Activated CD8-positive, alpha-beta memory T cell treated with anti-CD3 and anti-CD28 coated beads, Interleukin-2, amount 10 ng/mL, durations not matched to agents 7 days and 5 days (primary cell): ENCODE measurements at places on chromosomes 7 and 10. TPM values are rescaled to one million over a fixed set of nuclear protein-coding genes. Genes with fewer than 3 reads are reported as not detected.

DNA sequence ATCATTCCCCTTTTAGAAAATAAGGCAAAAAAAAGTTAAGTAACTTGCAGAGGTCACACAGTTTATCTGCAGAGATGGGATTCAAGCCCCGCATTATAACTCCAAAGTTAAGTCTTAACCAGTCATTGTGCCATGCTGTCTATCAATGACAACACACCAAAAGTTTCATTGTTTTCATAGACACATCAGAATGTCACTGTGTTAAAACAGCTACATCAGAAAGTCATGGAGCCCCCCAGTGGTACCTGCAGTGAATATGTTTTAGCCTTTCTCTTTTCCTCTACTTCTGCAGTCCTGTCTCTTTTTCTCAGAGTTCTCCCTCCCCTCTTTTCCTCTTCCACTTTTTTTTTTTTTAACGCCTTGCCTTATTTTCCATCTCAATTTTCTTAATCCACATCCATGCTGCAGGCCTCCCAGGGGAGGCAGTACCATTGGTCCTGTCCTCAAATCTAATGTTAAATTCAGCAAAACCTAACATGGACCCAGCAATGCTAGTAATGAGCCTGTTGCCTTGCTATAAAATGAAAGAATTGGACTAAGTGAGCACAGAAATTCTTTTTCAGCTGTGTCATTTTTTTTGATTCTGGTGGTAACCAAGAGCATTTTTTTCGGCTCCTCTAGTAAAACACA is 3.8 kb upstream of the NRCAM start:
- no peak for DNase-seq

GRCh38 chr10:133466683-133467275 is 13.0 kb downstream of the SCART1 start:
- peak; percentile 31 for DNase-seq

- DNase-seq = no peak
Measured at GRCh38 chr10:132184816-132185593, 1.7 kb upstream of the DPYSL4 start.

GRCh38 chr10:34153663-34154382 is 661.3 kb downstream of the PARD3 start:
- DNase-seq = no peak

DNA sequence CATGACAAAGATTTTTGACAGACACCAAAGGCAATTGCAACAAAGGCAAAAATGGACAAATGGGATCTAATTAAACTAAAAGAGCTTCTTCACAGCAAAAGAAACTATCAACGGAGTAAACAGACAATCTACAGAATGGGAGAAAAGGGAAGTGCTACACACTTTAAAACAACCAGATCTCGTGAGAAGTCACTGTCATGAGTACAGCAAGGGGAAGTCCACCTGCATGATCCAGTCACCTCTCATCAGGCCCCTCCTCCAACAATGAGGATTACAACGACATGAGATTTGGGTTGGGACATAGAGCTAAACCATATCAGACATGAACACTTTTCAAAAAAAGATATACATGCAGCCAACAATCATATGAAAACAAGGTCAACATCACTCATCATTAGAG is 11.5 kb upstream of the PSTK start:
- no peak for DNase-seq

- no peak for DNase-seq
Measured at GRCh38 chr10:36681751-36682632, 443.4 kb upstream of the ANKRD30A start.

Gene CALML5
- total RNA-seq = not detected

- DNase-seq = no peak
Measured at GRCh38 chr10:101219139-101219945, 9.9 kb downstream of the LBX1 start.

Gene ANKRD7
- 1.2 TPM for total RNA-seq

Gene VSTM2A
- total RNA-seq = not detected

DNA sequence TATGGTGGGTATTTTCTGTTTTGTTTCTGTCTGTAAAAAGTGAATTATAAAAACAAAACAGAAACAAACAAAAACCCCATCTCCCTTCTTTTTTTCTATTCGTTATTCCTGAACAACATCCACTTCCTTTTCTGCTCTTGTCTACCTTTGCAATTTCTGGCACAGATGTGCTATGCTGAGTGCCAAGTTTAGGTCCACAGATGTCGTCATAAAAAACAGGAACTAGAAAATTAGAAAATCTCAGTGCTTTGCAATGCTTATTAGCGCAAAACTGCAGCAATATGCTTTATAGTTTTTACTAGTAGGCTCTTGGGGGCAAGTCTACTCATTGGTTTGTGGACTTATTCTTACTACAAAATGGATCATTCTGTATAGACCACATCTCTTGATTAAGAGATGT is 94.2 kb upstream of the PRKCQ start:
- DNase-seq = no peak

- DNase-seq = no peak
Measured at GRCh38 chr10:124027031-124027611, 66.3 kb downstream of the CHST15 start.

- DNase-seq = no peak
Measured at GRCh38 chr7:95473276-95473985, 12.3 kb upstream of the ASB4 start.

Gene ORAI2
- 73.7 TPM for total RNA-seq

- no peak for DNase-seq
Measured at GRCh38 chr10:75375838-75376237, 25.7 kb downstream of the ZNF503 start.

- no peak for DNase-seq
Measured at GRCh38 chr10:130193033-130193432, 56.8 kb downstream of the GLRX3 start.

GRCh38 chr7:70883750-70884439 is 248.0 kb upstream of the GALNT17 start:
- DNase-seq = no peak

- DNase-seq = no peak
Measured at GRCh38 chr7:139049936-139050335, 14.1 kb upstream of the ZC3HAV1L start.

DNA sequence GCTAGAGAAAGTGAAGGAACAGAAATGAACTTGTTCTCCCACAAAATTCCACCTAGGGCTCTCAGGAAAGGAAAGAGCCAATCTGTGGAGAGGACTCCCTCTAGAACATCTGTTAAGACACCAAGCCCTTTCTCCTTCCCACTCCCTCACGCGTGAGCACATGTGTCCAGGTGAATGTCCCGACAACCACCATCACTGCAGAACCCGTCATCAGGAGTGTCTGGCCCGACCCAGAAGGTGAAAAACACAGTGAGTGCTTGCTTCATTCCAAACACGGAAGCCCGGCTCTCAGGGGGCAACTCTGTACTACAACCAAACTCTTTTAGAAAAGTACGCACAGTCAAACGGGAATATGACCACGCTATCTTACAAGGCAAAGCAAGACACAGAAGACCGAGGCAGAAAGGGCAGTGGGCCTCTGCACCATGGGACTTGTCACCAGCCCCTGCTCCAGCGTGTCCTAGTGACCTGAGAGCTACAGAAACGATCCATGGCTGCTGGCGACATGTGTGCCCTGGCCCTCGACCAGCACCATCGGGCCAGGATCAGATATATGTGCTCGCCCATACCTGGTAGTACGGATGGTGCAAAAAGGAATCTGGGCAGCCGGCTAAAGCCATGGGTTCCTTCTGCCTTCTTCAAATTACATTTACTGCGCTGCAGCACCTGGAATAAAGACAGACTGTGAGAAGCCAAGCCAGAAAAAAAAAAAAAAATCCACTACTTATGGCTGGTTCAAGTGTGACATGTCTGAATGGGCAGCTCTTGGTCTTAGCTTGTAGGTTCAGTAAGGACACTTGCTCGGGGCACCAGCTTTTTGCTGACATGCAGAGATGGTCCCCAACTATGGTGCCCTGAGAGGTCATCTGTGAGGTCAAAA is 50.8 kb downstream of the GRB10 start:
- DNase-seq = no peak

DNA sequence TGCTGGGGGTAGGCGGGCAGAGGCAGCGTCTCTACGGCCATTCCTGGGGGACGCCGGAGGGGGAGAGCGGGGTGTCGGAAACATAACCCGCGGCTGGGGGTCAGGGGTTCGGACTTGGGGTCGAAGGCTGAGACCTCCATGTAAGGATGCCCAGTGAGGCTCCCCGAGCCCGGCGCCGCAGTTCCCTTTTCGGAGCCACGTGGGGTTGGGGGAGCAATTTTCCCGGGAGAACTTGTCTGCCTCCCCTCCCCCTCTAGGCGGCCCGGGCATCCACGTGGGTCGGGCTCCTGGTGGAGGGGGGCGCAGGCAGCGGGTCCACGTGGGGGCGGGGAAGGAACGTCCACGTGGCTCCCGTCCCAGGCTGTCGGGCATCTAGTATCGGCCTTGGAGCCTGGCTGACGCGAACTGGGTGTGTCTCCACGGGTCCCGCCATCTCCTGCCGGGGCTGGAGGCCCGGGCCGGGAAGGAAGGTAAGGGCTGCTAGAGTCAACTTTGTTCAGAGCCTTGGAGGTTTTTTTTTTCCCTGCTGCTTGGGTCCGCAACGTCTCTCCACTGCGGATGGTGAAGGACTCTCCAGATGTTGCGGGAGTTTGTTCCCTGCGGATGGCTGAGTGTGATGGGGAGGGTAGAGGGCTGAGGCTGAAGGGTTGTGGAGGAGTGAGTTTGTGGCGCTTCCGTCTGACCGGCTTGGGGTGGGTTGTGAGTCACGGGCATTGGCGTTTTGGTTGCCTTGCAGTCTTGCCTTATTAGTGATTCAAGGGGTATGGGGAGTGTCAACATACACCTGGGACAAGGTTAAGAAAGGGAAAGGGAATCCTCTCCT is 744 bp downstream of the PPRC1 start:
- DNase-seq = peak; percentile 76

- peak; percentile 59 for DNase-seq
Measured at GRCh38 chr10:72276013-72276387, 2.3 kb downstream of the DDIT4 start.

Gene FGL2
- total RNA-seq = 9.9 TPM

DNA sequence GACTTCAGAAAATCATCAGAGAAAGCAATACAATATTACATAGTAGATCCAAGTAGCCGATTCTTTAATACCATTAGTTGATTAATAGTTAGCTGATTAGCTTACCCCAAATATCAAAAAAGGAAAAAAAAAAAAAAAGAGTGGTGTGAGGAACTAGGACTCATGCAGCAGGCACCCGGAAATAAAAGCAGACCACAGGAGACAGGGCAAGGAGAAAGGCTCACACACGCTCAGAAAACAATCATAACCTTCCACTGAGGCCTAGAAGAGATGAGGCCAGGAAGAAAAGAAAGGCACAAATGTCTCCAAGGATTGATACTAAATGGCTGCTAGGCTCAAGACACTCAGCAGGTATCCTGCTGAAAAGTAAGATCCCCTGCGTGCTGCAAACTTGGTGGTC is 25.9 kb downstream of the TRDMT1 start:
- DNase-seq = no peak

Gene ABCB4
- not detected for total RNA-seq
